ENCODE measurements at places on chromosomes 11 and 22.
A peak's percentile ranks its signal among the peaks of the same experiment; 100 is the strongest.

DNA sequence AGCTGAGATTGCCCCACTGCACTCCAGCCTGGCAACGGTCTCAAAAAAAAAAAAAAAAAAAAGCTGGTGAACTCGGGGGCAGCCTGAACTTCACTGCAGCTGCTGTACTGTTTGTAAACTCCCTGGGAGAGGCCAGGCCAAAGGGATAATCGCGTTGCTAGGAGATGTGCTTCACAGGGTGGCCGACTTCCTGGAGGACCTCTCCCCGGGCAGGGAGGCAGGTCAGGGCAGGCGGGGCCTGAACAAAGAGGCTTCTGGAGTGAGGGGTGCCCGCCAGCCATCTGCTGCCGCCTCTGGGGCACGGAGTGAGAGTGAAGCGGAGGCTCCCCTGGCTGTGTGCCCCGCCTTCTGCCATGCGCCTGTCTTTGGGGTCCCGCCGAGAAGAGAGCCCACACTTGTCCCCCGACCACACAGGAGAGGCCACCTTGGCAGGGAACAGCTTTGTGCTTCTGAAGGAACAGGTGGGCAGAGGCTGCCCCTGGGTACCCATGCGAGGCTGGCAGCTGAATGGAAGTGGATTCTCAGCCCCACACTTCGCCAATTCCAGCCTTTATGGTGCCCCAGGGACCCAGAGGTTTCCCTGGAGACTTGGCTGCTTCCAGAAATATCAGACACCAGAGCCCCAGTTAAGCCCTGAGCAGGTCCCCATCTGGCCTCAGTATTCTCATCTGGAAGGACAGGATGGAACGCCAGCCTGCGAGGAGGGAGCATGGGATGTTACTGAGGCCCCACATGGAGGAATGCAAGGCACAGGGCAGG is 29.6 kb downstream of the TMEM184B start:
- no peak for DNase-seq

GRCh38 chr11:17526931-17527627 is 17.1 kb downstream of the USH1C start:
- DNase-seq: no peak

DNA sequence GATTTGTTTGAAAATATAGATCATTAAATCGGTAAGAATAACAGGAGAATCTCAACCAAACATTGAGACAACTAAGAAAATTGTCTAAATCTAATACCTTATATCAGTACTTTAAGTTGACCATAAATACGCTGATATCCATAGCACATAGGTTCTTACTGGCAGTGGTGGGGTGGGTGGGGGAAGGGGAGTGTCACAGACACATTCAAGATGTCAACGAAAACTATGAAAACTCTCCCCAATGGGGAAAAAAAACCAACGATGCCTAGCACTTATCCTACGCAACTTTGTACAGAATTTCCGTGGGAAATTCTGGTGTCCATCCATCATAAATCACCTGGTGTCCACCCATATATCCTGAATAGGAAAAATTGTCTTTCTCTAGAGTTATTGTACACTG is 6.2 kb downstream of the GRAP2 start:
- no peak for DNase-seq

DNA sequence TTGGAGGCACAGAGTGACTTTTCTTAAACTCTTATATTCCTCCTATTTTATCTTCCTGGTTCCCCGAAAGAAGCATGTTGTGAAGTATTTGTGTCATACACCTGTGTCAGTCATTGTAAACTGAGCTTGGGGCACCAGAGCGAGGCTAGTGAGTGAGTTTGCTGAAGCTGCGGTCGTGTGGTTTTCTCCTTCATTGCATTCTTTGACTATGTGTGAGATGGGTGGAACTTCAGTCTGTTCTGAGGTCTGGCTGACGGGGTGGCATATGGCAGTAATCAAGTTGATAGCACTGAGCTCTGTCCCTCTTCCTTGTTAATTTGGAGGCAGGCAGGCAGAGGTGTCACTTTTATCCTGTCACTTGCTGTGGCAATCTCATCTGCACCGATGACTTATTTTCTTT is 4.2 kb downstream of the VPS26B start:
- DNase-seq: peak; percentile 41

GRCh38 chr11:73053964-73054363 is 88.2 kb downstream of the FCHSD2 start:
- DNase-seq: no peak

Data from GM06990 (cell line).